ENCODE measurements at places on chromosomes 7 and 10.
A peak's percentile ranks its signal among the peaks of the same experiment; 100 is the strongest.

DNA sequence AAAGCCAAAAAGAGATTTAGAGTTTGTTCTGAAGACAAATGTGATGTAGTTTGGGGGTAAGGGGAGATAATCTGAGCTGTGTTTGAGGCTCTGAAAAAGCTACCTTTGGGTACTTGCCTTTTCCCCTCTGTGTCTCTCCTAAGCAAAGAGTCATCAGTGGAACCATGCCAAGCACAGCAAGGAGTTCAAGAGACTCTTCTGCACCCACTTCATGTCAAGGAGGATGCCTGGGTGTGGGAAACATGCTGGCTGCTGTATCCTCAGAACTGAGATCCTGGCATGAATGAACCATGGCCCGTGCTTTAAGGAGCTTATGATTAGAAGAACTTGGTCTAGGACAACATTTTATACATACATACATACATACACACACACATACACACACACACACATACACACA, 142.9 kb downstream of the NOC3L start:
- no peak for DNase-seq

- peak; percentile 33 for DNase-seq
These were observed 45.6 kb downstream of the TPST1 start for GRCh38 chr7:66250711-66251110.

GRCh38 chr10:26837139-26837538, 23.6 kb downstream of the ABI1 start:
- DNase-seq = peak; percentile 57

- DNase-seq = no peak
These were observed 585.9 kb downstream of the PTPRN2 start for GRCh38 chr7:158001621-158002320.

Measured in suppressor macrophage treated with lipopolysaccharide for 1 hour (primary cell).